ENCODE measurements at places on chromosomes 3 and 15.

DNA sequence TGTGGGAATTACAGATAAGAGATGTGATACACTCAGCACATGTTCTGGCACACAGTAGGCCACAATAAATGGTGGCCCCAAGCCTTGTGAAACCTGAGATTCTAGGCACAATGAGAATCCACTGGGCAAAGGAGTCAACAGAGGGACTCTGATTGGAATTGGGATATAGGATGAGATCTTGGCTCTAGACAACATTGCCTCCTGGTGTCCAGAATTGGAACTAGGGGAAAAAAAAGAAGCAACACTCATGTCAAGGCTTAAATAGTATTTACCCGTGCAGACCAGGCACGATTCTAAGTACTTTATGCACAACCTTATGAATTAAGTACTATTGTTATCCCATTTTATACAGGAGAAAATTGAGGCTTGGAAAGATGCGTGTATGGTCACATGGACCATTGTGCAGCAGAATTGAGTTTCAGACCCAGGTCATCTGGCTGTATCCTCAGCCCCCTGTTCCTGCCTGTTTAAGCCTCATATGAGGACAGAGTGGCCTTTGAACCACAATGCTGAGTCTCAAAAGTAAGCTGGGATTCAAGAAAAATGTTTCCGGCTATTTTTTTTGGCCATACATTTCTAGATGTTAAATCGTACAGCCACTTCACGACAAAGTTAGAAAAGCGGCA lies 124.8 kb downstream of the SV2B start:
- DNase-seq = no peak

DNA sequence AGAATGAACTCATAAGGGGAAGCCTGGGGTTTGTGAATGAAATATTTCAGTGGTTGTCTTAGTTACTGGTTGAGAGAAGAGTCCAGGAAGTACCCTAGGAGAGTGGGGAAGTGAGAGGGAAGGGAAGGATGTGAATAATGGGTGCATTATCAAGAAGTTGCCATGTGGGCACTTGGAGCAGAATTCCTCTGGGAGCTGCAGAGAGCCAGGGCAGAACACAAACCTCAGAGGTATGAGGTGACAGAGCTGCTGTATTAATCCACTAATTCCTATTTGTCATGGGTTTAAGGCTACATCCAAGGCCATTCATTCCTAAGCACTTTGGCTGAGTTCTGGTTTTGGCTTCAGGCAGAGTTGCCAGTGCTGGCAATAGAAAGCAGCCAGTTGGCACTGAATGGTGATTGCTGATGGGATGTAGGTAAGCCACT lies 29.0 kb downstream of the NDUFB4 start:
- DNase-seq = no peak

GRCh38 chr15:51649659-51650521 lies 27.3 kb upstream of the DMXL2 start:
- DNase-seq = no peak

DNA sequence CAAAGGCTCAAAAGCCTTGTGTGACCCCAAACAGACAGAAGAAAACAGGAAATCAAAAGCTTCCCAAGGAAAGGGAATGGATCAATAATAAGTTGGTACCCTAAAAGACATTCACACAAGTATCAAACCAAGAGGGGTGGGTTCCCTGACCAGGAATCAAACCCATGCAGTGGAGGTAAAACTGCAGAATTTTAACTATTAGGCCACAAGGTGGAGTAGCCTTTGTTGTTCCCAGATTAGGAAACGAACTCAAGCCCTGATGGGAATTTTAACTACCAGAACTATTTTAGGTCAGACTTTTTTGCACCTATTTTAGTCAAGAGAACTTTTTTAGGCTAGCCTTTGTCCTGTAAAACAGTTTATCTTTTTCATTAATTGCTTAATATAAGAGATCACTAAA lies 31.4 kb downstream of the SETMAR start:
- no peak for DNase-seq

GRCh38 chr15:59173194-59173593 lies 33.4 kb upstream of the LDHAL6B start:
- no peak for DNase-seq

GRCh38 chr15:66138892-66139590 lies 114.5 kb downstream of the MEGF11 start:
- no peak for DNase-seq

DNA sequence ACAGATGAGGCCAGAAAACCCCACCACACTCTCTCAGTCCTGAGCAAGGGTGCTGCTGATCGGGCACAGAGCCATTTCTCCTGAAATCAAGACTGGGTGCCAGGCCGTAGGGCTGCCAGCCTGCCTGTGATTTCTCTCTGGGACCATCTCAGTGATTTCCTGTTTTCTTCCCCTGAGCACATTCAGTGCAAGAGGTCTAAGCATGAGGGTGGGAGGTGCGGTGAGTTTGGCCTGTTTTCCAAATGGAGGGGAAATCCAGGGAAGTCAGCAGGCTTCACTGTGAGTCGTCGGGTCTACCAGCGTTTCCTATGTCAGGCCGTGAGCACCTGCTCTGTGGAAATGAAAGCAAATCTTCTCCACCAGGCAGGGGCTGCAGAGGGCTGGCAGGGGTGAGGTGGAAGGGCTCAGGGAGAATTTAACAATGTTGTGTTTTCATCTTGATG lies 82.3 kb downstream of the ST6GAL1 start:
- DNase-seq = peak; percentile 30

GRCh38 chr15:59953392-59953883 lies 50.7 kb upstream of the FOXB1 start:
- DNase-seq = no peak

GRCh38 chr3:179658606-179659005 lies 5.8 kb downstream of the USP13 start:
- no peak for DNase-seq

DNA sequence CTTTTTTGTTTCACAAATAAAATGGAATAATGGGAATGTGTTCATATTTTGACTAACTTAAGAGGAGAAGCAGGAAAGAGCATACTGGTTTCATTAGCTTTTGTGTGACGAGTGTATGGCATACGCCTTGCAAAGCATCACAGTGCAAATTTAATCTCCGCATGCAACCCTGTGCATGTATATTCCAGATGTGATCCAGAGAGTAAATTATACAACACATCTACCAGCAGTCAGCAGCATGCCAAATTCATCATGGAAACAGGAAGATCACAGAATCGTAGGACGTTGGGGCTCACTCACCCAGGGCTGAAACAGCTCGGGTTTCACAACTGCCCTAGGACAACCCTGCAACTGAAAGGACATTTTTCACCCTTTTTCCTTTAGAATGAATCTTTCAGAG lies 53.4 kb downstream of the ADAMTS9 start:
- no peak for DNase-seq

GRCh38 chr3:37591116-37591781 lies 270.4 kb upstream of the CTDSPL start:
- DNase-seq = no peak

GRCh38 chr3:150094150-150094933 lies 123.6 kb upstream of the PFN2 start:
- DNase-seq = no peak

Measured in activated CD4-positive, alpha-beta T cell treated with anti-CD3 and anti-CD28 coated beads for 1 hour (primary cell).